ENCODE measurements at places on chromosomes 4 and X. TPM values are rescaled to one million over a fixed set of nuclear protein-coding genes. Genes with fewer than 3 reads are reported as not detected.

GRCh38 chr4:46432923-46433322 is 43.0 kb upstream of the GABRA2 start:
- DNase-seq = no peak

- no peak for DNase-seq
These were observed 526.7 kb upstream of the FRG1 start for GRCh38 chr4:189414021-189414420.

DNA sequence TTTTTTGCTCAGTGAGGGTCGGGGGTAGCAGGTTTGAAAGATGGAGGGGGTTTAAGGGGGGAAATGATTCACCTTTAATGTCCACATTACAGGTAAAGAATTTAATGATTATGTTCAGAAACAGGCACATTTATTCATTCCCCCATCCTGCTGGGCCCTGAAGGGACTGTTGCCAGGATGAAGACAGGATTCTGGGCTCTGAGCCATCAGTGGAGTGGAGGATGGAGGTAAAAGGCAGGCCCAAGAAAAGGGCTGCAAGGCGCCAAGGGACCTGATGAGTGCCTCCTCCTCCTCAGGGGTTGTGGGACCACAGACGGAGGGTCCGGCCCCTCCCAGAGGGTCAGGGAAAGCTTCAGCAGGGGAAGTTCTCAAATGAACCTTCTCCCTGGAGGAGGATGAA is 40.4 kb upstream of the PROM1 start:
- no peak for DNase-seq

The PTTG2 gene
- not detected for total RNA-seq

All from HFFc6 (cell line).